ENCODE measurements at places on chromosomes 6 and 20.
A peak's percentile ranks its signal among the peaks of the same experiment; 100 is the strongest.

DNA sequence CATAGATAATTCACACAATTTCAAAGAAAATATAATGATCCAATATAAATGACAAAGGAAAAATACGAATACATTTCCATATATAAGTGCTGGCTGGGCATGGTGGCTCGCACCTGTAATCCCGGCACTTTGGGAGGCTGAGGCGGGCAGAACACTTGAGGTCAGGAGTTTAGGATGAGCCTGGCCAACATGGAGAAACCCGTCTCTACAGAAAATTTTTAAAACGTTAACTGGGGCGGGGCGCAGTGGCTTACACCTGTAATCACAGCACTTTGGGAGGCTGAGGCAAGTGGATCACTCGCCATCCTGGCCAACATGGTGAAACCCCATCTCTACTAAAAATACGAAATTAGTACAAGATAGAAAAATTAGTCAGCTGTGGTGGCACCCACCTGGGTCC, 14.9 kb upstream of the MAPK13 start:
- DNase-seq, result no peak

GRCh38 chr6:132919045-132919860, 104.9 kb downstream of the RPS12 start:
- peak; percentile 12 for DNase-seq

DNA sequence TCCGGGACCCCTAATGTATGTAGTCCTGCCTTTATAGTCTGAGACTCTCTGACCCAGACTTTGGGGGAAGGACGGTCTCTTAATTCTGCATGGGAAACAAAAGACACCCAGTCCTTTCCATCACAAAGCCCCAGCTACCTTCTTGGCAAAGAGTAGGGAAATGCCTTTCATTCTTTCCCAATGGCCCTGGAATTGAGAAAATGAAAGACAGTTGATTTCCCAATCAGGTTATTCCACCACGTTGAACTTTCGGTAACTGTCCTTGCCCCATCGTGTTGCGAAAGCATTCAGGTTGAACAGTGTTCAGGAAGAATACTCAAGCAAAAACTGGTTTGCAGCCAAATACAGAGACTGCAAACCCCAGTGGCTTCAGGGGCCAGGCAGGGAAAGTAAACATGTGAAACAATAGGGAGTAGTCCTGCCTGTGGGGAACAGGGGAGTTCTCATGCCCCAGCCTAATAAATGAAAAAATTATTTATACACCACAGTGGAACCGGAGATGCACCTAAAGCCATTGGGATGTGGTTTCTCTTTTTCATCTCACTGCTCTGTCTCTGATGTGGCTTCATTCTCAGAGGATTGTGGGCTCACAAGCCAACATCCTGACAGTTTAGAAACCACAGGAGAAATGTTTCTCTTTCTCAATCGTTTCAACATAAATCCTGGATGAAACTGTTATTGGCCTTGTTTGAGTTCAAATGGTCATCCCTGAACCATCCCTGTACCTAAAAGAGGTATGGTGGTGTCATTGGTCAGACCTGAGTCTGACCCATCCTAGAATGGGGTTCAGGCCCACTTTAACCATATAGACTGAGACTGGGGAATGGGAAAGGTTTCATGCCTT, 44.2 kb upstream of the SLC9A8 start:
- no peak for DNase-seq

GRCh38 chr6:113048741-113049140, 701.6 kb downstream of the RFPL4B start:
- no peak for DNase-seq

GRCh38 chr6:54646069-54646950, 200.3 kb upstream of the FAM83B start:
- no peak for DNase-seq

DNA sequence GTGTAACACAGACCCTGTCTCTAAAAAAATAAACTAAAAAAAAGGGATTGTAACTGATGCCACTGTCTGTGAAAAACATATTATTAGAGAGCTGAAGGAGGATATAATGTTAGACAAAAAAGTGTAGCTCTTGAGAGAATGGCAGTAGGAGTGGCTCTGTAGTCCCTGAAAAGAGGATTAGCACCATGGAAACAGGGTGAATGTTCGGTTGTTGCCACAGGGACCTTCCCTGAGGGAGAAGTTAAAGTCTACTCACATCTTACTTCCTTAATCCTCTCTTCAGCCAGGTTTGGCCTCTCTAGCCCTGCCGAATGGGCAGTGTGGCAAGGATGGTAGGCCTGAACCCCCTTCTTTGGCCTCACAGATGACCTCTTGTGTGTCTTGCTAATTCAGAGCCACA, 12.1 kb downstream of the SCAND1 start:
- no peak for DNase-seq

GRCh38 chr20:1338096-1338495, 9.2 kb upstream of the SDCBP2 start:
- no peak for DNase-seq

- no peak for DNase-seq
These were observed 14.6 kb upstream of the MRPS18A start for GRCh38 chr6:43702171-43702533.

GRCh38 chr6:124002377-124003081, 198.9 kb downstream of the NKAIN2 start:
- peak; percentile 17 for DNase-seq

DNA sequence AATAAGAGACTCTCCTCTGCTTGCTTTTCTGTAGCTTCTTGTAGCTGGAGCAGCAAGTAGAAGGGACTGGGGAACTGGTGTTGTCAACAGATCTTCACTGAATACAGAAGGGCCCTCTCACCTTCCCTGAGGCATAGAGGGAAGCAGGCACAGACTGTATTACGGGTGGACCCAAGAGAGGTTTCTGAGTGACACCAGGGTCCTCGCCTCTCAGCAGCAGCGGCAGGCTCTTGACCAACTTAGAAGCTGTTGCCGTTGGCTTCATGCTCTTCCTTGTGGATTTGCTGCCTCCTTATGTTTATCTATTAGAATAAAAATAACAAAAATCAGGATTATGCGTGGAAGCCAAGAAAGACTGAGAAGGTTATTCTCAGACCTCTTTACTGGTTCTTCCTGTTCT, 31.7 kb downstream of the GFRA4 start:
- DNase-seq, result no peak

DNA sequence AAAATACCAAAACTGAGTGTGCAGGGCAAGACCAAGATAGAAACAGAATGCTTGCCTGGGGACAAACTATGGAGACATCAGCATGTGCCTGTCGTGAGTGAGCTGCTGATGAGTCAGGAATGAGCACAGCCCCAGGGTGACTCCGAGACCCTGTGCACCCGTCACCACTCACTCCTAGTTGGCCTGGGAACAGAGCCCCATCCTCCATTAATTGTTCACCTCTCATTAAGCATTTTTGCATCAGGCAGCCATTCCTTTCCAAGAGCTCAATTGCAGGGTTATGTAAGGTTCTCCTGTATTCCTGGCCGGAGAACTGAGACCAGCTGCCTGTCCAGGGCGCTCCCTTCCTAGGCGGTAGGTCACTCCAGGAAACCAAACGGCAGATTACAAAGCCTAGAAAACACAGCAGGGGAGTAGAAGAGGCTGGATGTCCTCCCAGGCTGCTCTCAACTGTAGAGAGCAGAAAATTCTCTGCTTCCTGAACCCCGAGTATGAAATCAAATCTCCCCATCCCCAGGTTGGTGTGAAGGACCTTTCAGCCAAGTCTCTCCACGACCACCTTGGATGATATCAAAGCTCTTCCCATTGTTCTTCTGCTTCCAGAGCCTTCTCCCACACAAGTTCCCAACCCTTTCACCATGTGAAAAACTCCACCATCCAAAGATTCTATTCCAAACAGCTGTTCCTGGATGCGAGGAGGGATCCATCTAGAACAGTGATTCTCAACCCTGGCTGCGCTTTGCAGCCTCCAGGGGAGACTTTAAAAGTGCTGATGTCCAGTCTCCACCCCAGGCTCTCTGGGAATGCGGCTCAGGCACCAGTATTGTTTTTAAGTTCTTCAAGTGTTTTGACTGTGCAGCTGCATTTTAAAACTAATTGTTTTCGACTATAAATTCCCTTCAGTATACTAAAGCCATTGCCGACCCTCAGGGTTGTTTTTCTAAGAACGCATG, 532.6 kb upstream of the JARID2 start:
- no peak for DNase-seq

DNA sequence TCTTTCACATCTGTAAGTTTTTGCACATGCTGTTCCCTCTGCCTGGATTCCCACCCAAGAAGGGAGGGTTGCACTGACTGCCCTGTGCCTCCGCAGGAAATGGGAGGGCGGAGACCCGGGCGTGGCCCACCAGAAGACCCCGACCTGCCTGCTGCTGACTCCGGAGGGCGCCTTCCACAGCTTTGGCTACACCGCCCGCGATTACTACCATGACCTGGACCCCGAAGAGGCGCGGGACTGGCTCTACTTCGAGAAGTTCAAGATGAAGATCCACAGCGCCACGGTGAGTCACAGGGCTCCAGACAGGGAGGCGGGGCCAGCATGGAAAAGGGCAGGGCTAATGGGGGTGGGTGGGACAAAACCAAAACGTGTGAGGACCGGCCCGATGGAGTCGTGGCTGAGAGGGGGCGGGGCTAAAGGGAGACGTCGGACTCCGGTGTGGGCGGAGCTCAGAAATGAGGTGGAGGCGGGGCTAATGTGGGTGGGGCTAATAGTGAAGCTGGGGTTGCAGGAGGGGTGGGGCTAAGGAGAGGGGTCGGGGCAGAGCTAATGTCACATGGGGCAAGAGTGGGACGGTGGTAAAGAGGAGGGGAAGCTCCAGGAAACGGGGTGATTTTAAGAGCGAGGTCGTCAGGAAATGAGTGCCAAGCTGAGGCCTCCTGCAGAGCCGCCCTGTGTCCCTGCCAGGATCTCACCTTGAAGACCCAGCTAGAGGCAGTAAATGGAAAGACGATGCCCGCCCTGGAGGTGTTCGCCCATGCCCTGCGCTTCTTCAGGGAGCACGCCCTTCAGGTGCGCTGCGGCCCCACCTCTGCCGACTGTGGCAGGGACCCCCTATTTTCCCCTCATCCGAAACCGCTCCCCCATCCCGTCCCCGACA, 12.6 kb downstream of the HSPA12B start:
- DNase-seq, result no peak

GRCh38 chr20:51493346-51493791, 49.1 kb downstream of the NFATC2 start:
- DNase-seq, result no peak

- DNase-seq, result no peak
These were observed 12.3 kb downstream of the TGM2 start for GRCh38 chr20:38152621-38153221.

GRCh38 chr6:118403036-118403435, 145.1 kb upstream of the PLN start:
- no peak for DNase-seq

GRCh38 chr6:19837511-19838441, 606 bp downstream of the ID4 start:
- DNase-seq, result no peak

DNA sequence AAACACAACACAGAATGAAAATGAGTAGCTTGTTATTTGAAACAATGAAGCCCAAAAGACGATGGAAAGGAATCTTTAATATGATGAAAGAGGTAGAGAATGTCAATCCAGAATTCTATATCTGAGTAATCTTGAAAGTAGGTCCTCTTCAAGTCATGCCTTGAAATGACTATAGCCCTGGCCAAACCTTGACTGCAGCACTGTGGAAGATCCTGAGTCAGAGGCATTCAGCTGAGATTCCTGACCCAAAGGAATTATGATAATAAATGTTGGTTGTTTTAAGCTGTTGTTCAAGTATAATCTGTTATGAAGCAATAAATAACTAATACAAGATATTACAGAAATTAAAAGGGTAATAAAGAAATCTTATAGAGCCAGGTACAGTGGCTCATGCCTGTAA, 64.8 kb downstream of the IBTK start:
- no peak for DNase-seq

DNA sequence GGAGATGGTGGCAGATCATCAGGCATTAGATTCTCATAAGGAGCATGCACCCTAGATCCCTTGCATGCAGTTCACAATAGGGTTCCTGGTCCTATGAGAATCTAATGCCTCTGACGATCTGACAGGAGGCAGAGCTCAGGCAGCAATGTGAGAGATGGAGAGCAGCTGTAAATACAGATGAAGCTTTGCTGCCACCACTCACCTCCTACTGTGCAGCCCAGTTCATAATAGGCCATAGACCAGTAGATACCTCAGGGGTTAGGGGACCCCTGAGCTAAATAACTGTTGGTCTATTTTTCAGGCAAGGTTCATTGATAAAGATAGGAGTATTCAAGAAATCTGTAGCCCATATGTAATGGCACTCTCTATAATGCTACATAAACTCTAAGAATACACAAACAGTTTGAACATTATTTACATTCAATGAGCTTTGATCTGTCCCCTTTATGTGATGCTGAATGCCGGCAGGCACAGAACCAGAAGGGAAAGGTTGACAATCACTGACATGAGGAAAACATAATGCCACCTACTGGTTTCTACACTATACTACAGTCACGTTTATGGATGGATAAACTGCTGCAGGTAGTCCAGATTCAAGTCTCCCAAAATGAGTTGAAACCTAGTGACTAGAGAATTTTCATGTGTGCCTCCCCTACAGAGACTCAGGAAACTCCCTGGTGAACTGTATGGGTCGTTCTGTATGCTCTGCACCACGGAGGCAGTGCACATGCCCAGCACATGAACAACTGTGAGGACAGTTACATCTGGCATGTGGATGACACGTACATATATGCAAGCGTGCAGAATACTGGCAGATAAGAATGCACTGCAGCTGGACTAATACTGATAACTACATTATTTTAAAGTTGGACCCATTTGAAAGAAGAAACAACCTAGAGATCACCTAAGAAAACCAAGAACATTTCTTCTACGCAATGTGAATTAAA, 72.0 kb downstream of the DST start:
- DNase-seq, result no peak

- DNase-seq, result no peak
These were observed 3.1 kb downstream of the COL12A1 start for GRCh38 chr6:75202676-75203131.

DNA sequence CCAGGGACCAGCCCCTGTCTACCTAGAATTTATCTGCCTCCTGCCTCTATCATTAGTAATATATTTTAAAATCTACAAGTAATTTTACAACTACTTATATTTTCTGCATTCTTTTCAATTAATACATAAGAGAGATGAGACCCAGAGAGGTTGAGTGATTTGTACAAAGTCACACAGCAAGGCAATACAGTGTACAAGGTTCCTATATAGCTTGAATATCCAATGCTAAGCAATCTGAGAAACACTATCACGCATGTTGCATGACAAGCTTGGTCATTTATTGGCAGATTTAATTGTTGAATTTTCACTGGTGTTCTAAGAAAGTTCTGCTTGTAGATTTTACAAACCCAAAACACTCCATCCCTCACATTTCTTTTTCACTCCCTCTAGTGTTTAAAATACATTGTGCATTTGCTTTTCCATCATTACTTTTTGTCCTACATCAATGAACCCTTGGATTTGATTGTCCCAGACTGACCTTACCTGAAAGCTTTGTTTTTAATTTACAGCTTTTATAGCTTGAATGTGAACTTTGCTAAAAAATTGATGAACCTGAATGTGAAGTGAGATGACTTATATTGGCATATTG, 520.9 kb upstream of the CITED2 start:
- no peak for DNase-seq
